ENCODE measurements at places on chromosomes 13 and 19.

- no peak overlapping the region for H3K4me3 ChIP-seq
- H3K27me3 ChIP-seq, result no peaks in the 10 kb centered on the region
- H3K36me3 ChIP-seq, result peaks cover 38% of the 10 kb centered on the region
- no peak for DNase-seq
- H3K4me1 ChIP-seq, result peaks cover 7% of the 10 kb centered on the region
These were observed 8.5 kb downstream of the PLEKHJ1 start for GRCh38 chr19:2227415-2228156.

- H3K4me3 ChIP-seq, result no peak overlapping the region
- no peak overlapping the region for H3K27ac ChIP-seq
- H3K36me3 ChIP-seq, result no peaks in the 10 kb centered on the region
- peaks cover 27% of the 10 kb centered on the region for H3K4me1 ChIP-seq
- no peaks in the 10 kb centered on the region for H3K27me3 ChIP-seq
- no peak for DNase-seq
These were observed 43.6 kb downstream of the ARHGAP35 start for GRCh38 chr19:46904114-46905060.

- peak overlapping the region; percentile 93 for H3K4me3 ChIP-seq
- peaks cover 1% of the 10 kb centered on the region for H3K36me3 ChIP-seq
- H3K4me1 ChIP-seq, result peaks cover 25% of the 10 kb centered on the region
- peak; percentile 45 for DNase-seq
- peak overlapping the region; percentile 97 for H3K27ac ChIP-seq
These were observed 1.8 kb downstream of the ETHE1 start for GRCh38 chr19:43524922-43525835.

- DNase-seq, result no peak
- H3K36me3 ChIP-seq, result peaks cover 6% of the 10 kb centered on the region
- peaks cover 5% of the 10 kb centered on the region for H3K4me1 ChIP-seq
- H3K4me3 ChIP-seq, result no peak overlapping the region
These were observed 13.1 kb upstream of the TICAM1 start for GRCh38 chr19:4844348-4845179.
